ENCODE measurements at places on chromosomes 1 and 21.

GRCh38 chr1:236039740-236040685 is 24.9 kb downstream of the NID1 start:
- DNase-seq = no peak

- no peak for DNase-seq
Observed at GRCh38 chr1:151158326-151158725, 1.9 kb downstream of the TNFAIP8L2 start.

DNA sequence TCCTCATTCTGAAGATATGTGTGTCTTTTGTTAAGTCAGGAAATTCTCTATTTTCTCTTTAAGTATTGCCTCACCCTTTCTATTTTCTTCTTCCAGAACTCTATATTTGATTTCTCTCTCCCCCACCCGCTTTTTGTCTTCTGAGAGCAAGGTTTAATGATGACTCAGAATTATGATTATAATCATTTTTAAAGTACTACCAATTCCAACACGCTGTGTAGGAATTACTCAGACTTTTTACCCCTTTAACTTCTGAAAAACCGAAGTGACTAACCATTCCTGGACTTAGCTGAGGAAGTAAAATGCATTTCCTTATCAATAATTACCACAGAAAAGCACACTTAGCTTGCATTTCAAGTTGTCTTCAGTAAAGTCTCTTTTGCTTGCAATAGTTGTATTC is 20.8 kb upstream of the SCYL3 start:
- DNase-seq = peak; percentile 47

- DNase-seq = no peak
Observed at GRCh38 chr1:16920951-16921350, 780 bp upstream of the CROCC start.

- DNase-seq = no peak
Observed at GRCh38 chr1:206835186-206835585, 30.2 kb upstream of the IL20 start.

- no peak for DNase-seq
Observed at GRCh38 chr1:41428738-41429640, 55.5 kb downstream of the EDN2 start.

DNA sequence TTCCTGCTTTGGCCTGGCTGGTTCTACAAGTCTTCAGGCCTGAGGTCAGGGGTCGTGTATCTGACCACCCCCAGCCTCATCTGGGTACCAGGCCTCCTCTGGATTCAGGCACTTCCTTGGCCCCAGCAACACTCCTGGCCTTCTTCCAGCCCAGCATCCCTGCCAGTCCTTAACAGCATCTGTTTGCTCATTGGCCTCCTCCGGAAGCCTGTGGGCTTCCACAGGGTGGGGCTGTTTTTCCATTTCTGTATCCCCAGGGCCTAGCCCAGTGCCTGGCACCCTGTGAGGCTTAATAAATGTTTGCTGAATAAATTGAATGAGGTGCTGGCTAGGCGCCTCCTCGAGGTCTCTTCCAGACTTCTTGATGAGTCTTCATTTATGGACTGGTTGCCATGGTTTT is 21.5 kb upstream of the GPR37L1 start:
- DNase-seq = no peak

DNA sequence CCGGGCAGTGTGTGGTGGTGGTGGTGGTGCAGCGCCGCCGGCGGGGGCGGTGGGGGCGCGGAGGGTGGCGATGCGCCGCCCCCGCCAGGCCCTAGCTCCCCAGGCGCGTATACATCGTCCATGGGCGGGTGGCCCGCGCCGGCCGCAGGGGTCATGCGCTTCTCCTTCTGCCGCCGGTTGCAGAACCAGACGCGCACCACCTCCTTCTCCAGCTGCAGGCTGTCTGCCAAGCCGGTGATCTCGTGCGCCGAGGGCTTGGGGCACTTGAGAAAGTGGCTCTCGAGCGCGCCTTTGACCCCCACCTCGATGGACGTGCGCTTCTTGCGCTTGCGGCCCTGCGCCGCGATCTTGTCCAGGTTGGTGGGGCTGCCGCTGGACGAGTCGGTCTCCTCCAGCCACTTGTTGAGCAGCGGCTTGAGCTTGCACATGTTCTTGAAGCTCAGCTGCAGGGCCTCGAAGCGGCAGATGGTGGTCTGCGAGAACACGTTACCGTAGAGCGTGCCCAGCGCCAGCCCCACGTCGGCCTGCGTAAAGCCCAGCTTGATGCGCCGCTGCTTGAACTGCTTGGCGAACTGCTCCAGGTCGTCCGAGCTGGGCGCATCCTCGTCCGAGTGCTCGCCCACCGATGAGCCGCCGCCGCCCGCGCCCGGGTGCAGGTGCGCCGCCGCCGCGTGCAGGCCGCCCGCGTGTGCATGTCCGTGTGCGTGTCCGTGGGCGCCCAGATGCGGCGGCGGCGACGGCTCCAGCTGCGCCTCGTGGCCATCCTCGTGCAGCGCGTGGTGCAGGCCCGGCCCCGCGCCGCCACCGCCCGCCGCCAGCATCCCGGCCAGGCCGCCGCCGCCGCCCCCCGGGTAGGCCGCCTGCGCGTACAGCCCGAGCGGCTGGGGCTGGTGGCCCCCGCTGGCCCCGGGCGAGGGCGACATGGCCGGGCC is 926 bp downstream of the POU3F1 start:
- peak; percentile 13 for DNase-seq

GRCh38 chr1:103337779-103338178 is 187.7 kb upstream of the RNPC3 start:
- no peak for DNase-seq

GRCh38 chr1:14677292-14677971 is 78.9 kb downstream of the KAZN start:
- no peak for DNase-seq

- DNase-seq = no peak
Observed at GRCh38 chr1:159443066-159443750, 3.7 kb downstream of the OR10J1 start.
